Skin of body (tissue), 3 donors: ENCODE measurements at places on chromosomes 3 and 15. TPM values are rescaled to one million over a fixed set of nuclear protein-coding genes. Genes with fewer than 3 reads are reported as not detected.
A peak's percentile ranks its signal among the peaks of the same experiment; 100 is the strongest.

DNA sequence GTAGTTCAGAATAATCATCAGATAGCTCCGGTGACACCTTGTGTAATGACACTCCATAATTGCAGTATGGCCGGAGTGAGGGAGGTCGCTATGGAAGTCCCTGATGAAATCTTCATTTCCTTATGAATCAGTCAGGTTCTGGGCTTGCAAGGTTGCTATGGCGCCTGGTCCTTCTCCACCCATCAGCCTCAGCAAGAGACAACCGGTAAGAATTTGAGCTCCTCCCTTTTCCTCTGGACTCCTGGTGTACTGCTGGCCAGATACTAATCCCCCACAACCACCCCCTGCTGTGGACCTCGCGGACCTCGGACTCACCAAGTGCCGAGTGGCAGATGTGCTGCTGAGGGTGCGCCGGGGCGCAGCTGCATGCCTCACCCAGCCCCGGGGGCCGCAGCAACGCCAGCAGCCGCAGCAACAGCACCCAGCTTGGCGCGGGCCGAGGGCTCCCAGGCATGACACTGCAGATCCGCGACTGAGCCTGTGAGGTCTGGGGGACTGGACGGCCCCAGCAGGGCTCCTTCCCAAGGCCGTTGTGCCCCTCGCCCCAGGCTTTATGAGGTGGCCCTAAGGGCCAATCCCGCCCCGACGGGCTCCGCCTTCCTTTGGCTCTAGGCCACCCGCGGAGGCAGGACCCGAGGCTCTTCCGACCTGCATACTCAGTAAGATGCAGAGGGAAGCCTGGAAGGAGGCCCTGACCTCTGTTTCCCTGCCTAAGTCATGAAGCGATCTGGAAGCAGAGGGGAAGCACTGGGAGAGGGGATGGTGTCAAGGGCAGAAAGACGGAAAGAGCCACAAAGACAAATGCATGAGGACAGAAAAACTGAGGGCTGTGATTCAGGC lies at the start of gene TIMP4:
TIMP4 (minus strand) TSS at position 526 of the 840 bp plus-strand sequence; CDS start at position 454, 72 bp downstream.
- DNase-seq: no peak

- DNase-seq: no peak
Measured at GRCh38 chr3:179082416-179082815, 10.8 kb upstream of the ZMAT3 start.

- DNase-seq: no peak
Measured at GRCh38 chr3:128780101-128780837, 54.3 kb downstream of the RAB7A start.

GRCh38 chr3:66083096-66083678 lies 44.5 kb upstream of the MAGI1 start:
- no peak for DNase-seq

The GLT8D1 gene
- total RNA-seq: 86.9 TPM

DNA sequence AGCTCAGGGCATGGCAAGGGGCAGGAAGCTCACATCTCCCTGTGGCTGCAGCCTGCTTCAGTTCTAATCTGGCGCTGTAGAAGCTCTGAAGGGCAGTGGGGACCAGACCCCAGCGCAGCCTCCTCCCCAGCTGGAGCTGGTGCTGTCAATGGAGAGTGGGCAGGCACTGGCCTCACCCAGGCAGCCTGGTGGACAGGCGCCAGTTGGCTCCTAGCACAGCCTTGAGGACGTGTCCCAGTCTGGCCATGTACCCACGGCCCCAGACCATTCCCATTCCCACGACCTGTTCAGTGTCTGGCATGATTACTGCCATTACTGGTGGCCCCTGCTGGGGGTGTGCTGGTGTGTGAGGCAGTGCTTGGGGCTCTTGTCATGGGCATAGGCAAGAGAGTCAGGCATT lies 16.3 kb downstream of the TYRO3 start:
- no peak for DNase-seq

- DNase-seq: no peak
Measured at GRCh38 chr15:78317145-78317836, 17.9 kb upstream of the SKIC8 start.

GRCh38 chr3:195116407-195117185 lies 154.4 kb downstream of the XXYLT1 start:
- DNase-seq: no peak

The ARNT2 gene
- total RNA-seq: 2.8 TPM

DNA sequence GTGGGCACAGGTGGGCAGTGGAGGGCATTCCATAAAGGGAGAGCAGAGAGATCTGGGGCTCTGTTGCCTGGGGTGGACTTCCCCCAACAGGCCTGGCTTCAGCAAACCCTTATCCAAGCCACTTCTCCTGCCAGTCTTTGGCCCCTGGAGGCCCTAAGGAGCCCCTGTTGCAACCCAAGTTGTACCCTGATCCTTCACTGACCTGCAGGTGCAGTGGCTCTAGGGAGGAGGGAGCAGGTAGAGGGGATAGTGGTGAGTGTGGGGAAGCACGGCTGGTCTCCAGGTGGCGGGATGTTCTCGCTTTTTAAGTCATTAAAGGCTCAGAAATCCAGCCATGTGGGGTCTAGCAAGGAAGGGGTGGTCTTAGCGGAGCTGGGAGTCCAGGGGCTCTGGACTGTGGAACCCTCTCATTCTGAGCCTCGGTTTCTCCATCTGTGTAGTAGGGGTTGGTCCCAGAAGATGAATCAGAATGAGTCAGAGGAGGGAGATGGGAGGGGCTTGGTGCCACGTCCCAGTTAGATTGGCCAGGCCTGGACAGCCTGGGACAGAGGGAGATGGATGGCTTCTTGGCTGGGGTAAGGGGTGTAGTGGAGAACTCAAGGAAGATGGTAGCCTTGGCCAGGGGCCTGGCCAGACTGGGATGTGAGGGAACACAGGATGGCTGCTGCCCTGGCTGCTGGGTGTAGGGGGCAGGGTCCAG lies 2.6 kb downstream of the ZBTB47 start:
- DNase-seq: no peak

DNA sequence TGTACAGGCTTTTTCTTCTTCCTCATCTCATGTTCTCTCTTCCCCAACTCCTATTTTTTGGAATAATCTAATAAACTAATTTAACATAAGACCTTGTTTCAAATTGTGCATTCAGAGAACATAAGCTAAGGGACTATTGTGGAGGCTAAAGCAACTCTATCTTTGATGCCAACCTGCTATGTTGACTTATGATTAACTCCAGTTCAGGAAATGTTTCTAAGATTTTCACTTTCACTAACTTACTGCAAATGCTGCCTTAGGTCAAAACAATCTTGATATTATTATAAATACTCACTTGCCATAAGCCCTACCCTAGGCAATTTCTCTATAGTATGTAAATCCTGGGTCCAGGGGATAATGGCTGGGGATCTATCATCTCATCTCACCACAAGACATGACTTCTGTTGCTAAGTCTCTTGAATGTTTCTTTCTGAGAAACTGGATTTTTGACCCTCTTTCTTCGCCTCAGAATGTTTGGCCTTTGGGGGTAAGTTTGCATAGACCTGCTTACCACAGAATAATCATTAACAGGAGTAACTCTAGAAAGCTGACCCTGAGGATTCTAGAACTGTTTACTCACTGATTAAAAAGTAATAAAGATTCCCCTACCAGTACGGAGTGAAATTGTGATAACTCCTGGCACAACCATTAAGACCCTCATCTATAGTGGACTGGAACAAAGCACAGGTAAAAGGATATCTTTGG lies 768.1 kb downstream of the GBE1 start:
- no peak for DNase-seq

DNA sequence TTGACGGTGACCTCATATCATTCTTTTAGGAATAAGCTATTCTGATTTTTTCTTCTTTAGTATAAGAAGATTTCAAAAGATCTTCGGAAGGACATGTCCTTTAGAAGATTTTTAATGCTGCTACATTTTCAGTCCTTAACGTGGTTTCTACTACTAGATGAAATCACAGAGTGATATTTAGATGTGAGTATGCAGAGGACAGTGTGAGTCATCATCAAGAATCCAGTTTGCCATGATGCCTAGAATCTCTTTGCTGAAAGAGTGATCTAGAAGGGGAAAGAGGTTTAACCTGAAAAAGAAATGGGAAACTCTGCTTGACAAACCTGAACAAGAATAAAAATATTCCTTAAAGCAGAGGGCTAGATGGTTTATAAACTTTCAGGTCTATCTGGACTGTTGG lies 43.2 kb downstream of the SLC7A14 start:
- no peak for DNase-seq

The OSBPL10 gene
- 10.9 TPM for total RNA-seq

- no peak for DNase-seq
Measured at GRCh38 chr3:56800832-56801661, 702 bp downstream of the ARHGEF3 start.

The CYP8B1 gene
- total RNA-seq: not detected

GRCh38 chr3:177574222-177574856 lies 377.1 kb upstream of the TBL1XR1 start:
- no peak for DNase-seq

The PIERCE2 gene
- total RNA-seq: 1.5 TPM

DNA sequence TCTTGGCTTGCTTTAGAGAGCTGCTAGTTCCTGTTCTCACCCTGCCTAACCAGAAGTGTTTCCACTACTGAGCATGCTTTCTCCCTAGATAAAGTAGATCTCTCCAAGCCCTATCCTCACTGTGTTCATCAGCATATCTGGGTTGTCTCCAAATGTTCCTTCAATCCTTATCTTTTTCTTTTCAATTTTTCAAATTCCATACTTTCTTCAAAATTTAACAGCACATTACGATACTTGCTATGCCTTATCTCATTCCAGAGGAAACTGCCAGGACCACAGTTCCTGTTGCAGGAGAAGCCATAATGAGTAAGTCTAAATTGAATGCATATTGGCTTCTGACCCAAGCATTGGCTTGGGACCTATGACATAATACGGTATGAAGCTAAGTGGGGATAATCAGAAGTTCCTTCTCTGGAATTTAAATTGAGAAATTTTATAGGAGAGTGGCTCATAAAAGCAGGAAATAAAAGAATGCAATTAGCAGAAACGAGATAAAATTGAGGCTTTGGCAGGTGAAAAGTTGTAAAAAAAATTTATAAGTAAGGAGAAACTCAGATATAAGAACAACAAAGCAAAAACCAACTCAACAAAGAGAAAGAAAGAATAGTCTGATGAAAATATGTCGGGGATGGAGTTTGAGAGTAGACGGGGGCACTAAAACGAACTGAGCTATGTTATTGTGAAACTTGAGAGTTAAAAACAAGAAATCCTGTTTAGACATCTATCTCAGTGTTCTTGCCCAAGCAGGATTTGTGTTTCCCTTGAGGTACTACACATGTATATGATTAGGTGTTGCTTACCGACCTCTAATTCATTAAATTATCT lies 631.7 kb upstream of the CCDC54 start:
- DNase-seq: peak; percentile 18

GRCh38 chr3:171428321-171428787 lies 31.9 kb downstream of the TNIK start:
- DNase-seq: no peak

DNA sequence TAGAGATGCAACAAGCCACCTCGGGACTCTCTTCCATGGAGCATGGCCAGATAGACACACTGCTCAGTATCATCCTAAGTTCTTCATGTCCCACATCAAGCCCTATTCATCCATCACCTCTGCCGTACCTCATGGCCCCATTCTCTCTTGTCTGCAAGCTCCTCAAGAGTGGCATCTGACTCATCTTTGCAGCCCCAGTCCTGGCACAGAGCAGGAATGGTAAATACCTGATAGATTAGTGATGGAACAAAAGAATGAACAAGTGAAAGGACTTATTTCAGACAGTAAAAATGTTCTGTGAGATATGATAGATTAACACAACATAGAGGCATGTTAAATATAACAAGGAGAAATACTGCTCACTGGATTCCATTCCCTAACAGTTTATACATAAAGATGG lies 176.4 kb downstream of the ISL2 start:
- DNase-seq: no peak

DNA sequence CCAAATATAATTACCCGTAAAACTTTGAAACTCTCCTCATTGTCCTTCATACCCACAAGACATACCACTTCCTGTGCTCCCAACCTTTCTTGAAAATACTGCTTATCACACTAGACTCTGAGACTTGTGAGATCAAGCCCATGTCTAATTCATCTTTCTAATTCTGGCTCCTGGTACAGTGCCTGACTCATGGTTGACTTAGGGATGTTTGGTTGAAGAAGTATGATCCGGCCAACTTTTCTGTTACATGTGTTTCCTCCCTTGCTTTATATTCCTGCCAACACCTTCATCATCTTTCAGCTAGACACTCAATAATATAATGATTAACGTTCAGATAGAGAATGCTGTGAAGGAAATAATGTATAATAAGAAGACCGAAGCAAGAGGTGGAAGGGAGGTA lies 58.2 kb downstream of the MEX3B start:
- no peak for DNase-seq

The CD86 gene
- total RNA-seq: 6.8 TPM

- peak; percentile 36 for DNase-seq
Measured at GRCh38 chr15:90624278-90624981, 92.7 kb upstream of the BLM start.

DNA sequence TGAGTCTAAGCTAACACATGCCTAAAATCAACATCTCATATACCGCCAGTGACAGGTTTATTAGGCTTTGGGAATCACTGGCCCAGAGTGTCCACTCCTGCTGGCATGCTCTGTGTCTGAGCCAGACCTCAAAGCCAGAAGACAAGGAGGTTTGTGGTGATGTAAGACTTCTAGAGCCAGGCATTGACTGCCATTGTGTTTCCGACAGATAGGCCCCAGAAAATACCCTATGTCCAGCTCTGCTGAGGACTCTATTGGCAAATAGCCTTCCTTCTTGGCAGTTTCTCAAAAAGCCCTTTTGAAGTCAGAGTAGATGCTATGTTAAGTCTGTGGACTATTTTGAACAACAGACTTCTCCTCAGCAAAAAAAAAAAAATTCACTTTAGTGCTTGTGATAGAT lies 181.9 kb upstream of the UBE2E1 start:
- DNase-seq: no peak

- no peak for DNase-seq
Measured at GRCh38 chr15:74418575-74419338, 15.0 kb downstream of the SEMA7A start.

The NANOGP8 gene
- 0.89 TPM for total RNA-seq

The GOLGA6L7 gene
- not detected for total RNA-seq

The ABI3BP gene
- 51.0 TPM for total RNA-seq

DNA sequence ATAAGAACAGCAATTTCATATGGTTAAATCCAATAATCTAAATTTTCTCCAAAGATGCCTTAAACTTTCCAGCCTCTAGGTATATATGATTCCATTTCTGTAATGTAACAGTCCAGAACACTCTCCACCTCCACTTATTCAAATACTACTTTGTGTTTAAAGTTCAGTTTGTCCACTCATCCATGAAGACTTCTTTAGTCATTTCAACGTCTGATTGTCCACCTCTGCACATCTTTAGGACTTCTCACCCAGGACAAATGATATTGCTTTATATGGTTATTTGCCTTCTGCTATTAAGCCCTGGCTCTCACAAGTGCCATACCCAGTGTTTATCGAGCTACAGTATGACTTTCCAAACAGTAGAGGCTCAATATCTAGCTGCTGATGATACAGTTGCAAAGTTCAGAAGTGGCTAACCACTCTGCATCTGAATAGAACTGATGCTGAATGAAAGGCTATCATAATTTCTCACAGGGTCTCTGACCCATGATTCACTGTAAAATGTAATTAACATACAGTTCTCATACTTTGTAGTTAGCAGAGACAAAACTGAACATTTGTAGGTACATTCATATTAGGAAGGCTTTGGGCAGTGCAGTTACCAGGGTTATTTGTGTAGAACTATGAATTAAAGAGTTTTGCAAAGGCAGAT lies 93.7 kb upstream of the MBNL1 start:
- no peak for DNase-seq
